ENCODE measurements at places on chromosomes 5 and 9. TPM values are rescaled to one million over a fixed set of nuclear protein-coding genes. Genes with fewer than 3 reads are reported as not detected.

GRCh38 chr5:10418654-10419345 is 22.9 kb upstream of the ROPN1L start:
- H3K27ac ChIP-seq: no peak overlapping the region
- H3K27me3 ChIP-seq: no peaks in the 10 kb centered on the region
- H3K4me3 ChIP-seq: no peak overlapping the region
- peaks cover 83% of the 10 kb centered on the region for H3K36me3 ChIP-seq
- H3K4me1 ChIP-seq: peaks cover 11% of the 10 kb centered on the region

DNA sequence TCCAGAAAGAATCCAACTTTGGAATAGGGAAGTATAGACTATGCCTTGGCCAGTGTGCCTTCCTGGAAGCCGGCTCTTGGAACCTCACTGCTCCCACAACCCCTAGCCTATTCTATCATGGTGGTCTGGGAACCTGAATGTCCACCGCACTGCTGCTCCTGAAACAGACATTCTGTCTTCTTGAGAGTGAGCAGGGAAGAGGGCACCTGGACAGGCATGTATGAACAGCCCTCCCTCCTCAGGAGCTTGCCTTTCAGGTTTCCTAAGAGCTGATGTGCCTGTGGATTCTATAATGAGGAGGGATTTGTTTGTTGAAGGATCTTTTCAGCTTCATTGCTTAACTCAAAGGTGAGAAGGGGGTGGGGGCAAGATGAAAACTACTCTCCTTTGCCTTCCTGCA is 55.1 kb upstream of the XPA start:
- H3K4me1 ChIP-seq: peaks cover 7% of the 10 kb centered on the region
- no peaks in the 10 kb centered on the region for H3K27me3 ChIP-seq
- no peaks in the 10 kb centered on the region for H3K36me3 ChIP-seq
- no peak overlapping the region for H3K27ac ChIP-seq
- DNase-seq: no peak

DNA sequence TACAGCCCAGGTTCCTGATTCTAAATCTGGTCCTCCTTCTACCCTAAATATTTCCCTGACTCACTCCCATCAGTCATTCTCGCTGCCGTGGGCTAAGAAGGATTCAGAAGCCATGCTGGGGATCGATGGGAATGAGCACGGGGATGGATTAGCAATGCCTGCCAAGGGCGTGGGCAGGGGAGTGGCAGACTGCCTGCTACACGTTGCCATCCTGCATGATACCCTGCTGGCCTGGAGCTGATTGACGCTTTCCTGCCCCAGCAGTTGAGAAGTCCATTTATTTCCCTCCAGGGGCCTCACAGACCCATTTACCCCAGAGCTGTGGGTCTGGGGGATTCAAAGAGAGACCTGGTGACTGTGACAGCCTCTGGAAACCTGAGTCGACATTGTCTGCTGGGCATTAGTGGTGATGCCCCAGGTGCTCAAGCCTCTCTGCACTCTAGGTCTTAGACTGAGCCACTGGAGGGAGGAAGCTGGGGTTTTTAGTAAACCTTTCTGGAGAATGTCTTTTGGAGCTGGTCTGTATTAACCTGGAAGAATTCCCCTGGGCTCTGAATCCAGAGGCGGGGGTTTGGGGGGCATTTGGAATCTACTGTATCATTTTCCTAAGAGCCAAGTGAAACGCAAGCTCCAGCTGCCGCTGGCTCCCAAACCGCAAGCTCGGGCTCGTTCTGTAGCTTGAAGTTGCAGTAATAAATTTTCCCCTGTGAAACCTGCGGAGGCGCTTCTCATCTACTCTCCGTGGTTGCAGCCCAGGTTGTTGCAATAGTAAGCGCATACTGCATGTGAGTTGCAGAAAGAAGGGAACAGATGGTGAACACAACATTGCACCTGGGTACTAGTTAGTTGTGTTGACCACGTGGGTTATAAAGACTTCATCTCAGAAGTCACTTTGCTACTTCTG is 76.3 kb upstream of the RAPGEF1 start:
- no peaks in the 10 kb centered on the region for H3K36me3 ChIP-seq
- H3K27me3 ChIP-seq: peaks cover 60% of the 10 kb centered on the region
- no peaks in the 10 kb centered on the region for H3K4me1 ChIP-seq

DNA sequence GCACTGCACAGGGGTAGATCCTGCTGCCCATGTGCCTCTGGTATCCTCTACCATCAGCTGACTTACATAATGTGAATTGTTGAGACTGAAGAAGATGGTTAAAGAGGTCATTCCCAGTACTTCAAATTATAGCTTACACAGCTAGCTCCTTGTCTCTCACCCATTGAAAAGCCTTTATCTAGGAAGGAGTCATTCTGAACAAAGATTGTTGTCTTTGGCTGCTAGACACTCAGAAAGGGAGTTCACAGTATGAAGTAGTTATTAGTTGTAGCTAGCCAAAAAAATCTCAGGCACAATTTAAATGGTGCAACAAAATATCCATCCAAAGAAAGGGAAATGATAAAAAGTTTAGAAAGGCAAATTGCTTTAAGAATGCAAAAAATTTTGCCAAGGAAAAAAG is 102.0 kb upstream of the NREP start:
- H3K4me3 ChIP-seq: no peak overlapping the region
- no peaks in the 10 kb centered on the region for H3K4me1 ChIP-seq
- H3K27me3 ChIP-seq: no peaks in the 10 kb centered on the region

DNA sequence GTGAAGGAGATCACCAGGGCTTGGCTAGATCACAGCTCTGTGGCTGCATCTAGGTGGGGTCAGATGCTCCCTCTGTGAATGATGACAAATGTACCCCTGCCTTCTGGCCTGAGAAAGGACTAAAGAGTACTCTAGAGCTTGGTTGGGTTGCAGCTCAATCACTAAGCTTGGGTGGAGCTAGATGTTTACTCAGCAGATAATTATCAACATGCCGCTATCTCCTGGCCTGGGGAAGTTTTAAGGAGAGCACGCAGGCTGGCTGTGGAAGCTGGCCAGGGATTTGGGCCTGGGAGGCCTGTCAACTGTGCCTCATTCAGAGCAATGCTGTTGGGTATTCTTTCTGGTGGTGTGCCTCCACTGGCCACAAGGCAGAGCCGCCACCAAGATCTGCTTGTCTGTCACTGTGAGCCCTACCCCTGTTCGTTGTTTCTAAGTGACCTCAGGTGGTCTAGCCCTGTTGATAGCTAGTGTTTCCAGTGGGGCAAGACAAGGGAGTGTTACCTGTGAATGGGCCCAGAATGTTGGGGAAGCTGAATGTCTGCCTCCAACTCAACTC is 181.7 kb downstream of the ADGRV1 start:
- no peak for DNase-seq
- H3K27ac ChIP-seq: no peak overlapping the region
- H3K4me3 ChIP-seq: no peak overlapping the region
- H3K27me3 ChIP-seq: no peaks in the 10 kb centered on the region
- H3K36me3 ChIP-seq: no peaks in the 10 kb centered on the region

DNA sequence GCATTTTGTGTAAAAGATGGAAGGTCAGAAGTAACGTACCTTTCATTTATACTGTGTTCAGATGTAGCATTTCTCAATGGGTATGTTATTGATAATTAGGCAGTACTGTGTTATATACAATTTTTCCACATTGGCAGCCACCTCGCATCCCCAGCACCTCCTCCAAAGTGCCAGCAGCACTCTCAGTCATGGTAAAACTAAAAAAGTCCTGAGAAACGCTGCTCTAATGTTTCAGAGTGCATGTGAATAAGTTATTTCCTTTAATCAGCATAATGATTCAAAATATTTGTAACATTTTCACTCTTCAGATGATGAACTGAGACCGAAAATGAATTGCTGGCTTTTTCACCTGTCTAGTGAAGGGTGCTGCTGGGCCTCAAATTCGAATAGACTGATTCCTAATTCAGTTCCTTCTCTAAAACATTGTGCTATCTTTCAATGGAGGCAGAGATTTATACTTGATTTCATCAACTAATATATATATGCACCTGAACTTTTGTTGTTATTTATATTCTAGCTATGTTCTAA is 79.9 kb upstream of the ANKRD55 start:
- H3K4me3 ChIP-seq: no peak overlapping the region
- no peak overlapping the region for H3K27ac ChIP-seq
- peaks cover 26% of the 10 kb centered on the region for H3K4me1 ChIP-seq

- DNase-seq: no peak
- H3K4me1 ChIP-seq: peaks cover 6% of the 10 kb centered on the region
- no peaks in the 10 kb centered on the region for H3K36me3 ChIP-seq
- no peaks in the 10 kb centered on the region for H3K27me3 ChIP-seq
These were observed 246.3 kb downstream of the MAST4 start for GRCh38 chr5:66842540-66842939.

- DNase-seq: no peak
- H3K27ac ChIP-seq: no peak overlapping the region
- H3K4me1 ChIP-seq: peaks cover 3% of the 10 kb centered on the region
- no peaks in the 10 kb centered on the region for H3K27me3 ChIP-seq
- H3K36me3 ChIP-seq: no peaks in the 10 kb centered on the region
These were observed 31.6 kb downstream of the B4GALT1 start for GRCh38 chr9:33135470-33135958.

The SPATA6L gene
- not detected for total RNA-seq

The CXXC5 gene
- 114 TPM for total RNA-seq

The LCP2 gene
- total RNA-seq: 0.03 TPM

All from SJSA1 (cell line).